NCI-H2107 (cell line): ENCODE measurements at places on chromosomes 12 and 14.

GRCh38 chr14:76337635-76338545 lies 38.0 kb upstream of the ESRRB start:
- no peak for DNase-seq

DNA sequence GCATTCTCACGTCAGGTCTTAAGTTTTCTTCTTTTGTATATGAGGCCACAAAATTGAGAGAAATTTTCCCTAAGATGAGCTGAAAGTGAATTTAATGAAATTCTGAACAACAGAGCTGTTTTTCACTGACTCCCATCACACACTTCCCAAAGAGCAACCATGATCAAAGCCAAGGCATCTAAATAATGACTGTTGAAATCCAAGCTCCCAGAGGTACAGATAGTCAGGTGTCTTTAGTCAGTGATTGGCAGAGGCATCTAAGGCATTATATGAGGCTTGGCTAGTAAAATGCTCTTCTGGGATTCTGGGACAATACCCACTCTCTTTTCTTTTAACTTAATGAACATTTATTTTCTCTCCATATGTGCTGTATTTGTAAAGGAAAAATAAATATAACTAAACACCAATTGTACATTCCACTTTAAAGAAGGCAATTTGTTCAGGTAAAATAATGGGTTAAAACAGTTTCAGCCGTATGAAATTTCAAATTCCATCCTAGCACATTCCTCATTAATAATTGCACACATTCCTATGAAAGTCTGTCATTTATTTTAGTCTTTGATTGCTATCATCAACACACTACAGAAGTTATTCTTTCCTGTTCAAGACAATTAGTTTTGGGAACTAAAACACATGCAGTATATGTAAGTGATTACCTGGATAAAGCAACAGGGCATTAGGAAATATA lies 871 bp upstream of the SSTR1 start:
- DNase-seq = no peak

DNA sequence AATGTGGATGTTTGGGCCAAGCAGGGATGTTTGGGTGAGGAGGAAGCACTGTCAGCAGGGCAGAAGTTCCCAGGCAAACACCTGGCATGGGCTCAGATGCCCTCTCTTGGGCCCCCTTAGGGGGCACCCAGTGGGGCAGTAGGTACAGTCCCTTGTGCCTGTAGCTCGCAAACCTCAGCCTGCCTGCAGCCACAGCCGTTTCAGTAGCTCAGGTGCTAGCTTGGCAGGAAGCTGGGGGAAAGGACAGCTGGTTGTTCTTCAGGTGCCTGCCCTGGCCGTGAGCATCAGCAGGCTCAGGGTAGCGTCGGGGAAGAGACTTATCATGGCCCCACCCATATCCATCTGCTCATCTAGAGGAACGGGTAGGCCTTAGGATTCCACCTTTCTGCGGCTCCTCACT lies 67.5 kb downstream of the B4GALNT3 start:
- DNase-seq = no peak

- no peak for DNase-seq
Measured at GRCh38 chr12:83220774-83221173, 534.1 kb downstream of the TMTC2 start.

- no peak for DNase-seq
Measured at GRCh38 chr12:6574576-6575295, 6.6 kb upstream of the NOP2 start.

DNA sequence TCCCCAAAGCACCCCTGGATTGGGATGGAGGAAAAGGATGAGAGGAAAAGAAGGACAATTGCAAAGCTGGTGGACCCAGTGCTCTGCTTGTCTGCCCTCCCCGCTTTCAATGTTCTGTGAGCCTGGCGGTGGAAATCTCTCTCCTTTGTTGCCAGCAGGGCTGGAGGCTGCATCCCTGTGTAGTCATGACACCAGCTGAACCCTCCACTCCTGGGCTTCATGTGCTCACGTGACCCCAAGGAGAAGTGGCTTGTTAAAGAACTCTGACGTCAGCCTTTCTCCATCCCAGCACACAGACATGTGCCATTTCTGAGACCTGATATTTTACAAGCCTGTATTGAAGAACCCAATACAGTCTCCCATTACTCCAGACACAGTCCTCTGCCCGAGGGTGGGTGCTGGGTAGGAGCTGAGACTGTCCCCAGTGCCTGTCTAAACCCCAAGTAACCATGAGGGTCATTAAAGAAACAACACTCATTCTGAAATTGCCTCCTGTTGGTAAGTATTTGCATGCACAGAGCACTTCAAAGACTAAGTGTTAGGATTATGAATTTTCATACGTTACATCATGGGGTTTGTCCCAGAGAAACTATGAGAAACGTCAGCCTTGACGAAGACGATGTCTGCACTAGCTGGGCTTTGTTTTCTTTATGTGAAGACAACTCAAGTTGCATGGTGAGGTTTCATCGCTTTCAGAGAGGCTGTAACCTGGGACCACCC lies 21.7 kb downstream of the GALNT16 start:
- DNase-seq = peak; percentile 96
